Stimulated activated CD4-positive, alpha-beta T cell treated with anti-CD3 and anti-CD28 coated beads, Interleukin-4, amount 100 ng/mL, for 1 hour (primary cell): ENCODE measurements at places on chromosomes 11 and 22.

DNA sequence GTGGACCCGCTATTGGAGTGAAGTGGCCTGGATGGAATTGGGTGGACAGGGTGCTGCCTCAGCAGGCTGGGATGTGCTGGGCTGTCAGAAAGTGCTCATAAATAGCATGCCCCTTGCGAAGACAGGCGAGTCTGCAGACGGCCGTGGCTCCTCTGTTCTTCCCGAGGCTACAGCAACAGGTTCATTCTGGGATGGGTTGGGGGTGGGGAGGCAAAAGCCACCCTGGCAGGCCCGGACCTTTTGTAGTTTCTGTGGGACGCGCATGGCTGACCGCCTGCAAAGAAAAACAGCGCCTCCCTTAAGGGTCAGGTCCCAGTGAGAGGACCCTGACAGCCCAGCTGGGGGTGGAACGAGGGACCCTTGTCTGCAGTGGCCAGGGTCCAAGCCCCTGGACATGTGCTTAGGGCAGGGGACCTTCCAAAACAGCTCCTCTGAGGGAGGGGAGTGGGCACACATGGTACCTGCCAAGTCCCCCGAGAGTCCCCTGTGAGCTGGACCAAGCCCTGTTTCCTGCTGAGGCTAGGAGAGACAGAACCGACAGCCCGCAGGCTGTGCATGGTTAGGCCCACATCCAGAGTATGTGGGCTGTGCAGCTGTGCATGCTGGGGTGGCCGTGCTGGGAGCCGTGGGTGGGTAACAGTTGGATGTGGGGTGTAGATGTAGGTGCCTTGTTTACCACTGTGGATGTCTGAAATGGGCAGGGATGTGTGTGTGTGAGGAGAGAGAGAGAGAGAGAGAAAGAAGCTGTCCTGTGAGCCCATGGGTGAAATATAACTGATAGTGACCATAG lies at the start of gene CRYBB3:
CRYBB3 (plus strand) TSS at position 128 of the 790 bp plus-strand sequence. CDS start 1,539 bp downstream, outside the sequence.
- no peak for DNase-seq

- peak; percentile 45 for DNase-seq
Observed at GRCh38 chr11:70467201-70468085, 69.1 kb downstream of the CTTN start.

GRCh38 chr11:95708681-95709080 lies 80.9 kb downstream of the FAM76B start:
- DNase-seq = no peak

GRCh38 chr11:17686231-17686980 lies 33.0 kb upstream of the MYOD1 start:
- DNase-seq = no peak

DNA sequence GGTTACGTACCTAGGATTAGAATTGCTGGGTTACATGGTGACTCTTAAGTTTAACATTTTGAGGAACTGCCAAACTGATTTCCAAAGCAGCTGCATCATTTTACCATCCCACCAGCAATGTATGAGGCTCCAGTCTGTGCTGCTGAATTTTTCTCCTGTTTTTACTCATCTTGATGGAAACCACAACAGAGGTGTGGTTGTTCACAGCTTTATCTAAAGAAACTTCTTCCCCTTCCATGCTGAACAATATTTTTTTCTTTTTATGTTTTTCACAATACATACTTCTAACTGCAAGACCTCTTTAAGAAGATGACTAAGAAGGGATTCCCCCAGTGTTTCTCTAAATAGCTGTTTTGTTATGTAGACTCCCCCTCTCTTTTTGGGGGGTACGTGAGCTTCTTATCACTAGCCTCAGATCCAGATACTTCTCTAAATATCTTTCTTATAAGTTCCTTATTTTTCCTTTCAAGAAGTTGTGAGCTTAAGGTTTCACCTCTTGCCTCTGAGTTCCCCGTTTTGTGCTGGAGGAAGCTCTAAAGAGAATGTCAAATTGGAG lies 24.0 kb downstream of the TCP11L1 start:
- no peak for DNase-seq

GRCh38 chr11:90635886-90636285 lies 413.0 kb upstream of the CHORDC1 start:
- no peak for DNase-seq
